Neural cell (in vitro differentiated cells): ENCODE measurements at places on chromosomes 1 and 21. TPM values are rescaled to one million over a fixed set of nuclear protein-coding genes. Genes with fewer than 3 reads are reported as not detected.

The FGR gene
- not detected in 2 replicates for polyA plus RNA-seq

The FAM72B gene
- polyA plus RNA-seq: 2.0 and 2.3 TPM in 2 replicates

The LCE1A gene
- not detected in 2 replicates for polyA plus RNA-seq

The ASCL5 gene
- 0.20 TPM in 1 of 2 replicates, not detected in the other for polyA plus RNA-seq

The KCNJ6 gene
- 1.4 and 1.7 TPM in 2 replicates for polyA plus RNA-seq

The RHBDL2 gene
- polyA plus RNA-seq: not detected in 2 replicates

The PPP2R5A gene
- polyA plus RNA-seq: 4.4 and 5.9 TPM in 2 replicates

The RHD gene
- not detected in 2 replicates for polyA plus RNA-seq

The SPAG17 gene
- 0.14 and 0.25 TPM in 2 replicates for polyA plus RNA-seq

The KCNE1 gene
- polyA plus RNA-seq: 0.12 TPM in 1 of 2 replicates, not detected in the other

The BACE2 gene
- 0.08 and 0.32 TPM in 2 replicates for polyA plus RNA-seq
